ENCODE measurements at places on chromosomes 12 and 14. TPM values are rescaled to one million over a fixed set of nuclear protein-coding genes. Genes with fewer than 3 reads are reported as not detected.

DNA sequence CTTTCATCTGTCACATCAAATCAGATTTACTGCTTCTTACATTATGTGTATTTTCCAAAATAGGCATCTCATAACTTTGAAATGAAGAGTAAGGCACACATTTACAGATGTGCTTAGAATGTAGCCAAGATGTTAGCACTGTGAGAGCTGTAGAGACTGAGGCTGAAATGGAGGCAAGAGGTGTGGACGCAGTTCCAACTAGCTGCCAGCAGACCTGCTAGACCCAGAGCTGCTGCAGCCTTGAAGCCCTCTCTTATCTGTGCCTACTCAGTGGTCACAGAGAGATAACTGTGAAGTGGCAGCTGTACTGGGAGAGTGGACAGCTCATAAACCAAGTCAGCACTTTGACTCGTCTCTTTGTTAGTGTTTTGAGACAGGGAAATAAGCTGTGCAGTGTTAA, 470.9 kb downstream of the CCER1 start:
- no peak overlapping the region for H3K4me3 ChIP-seq
- no peak for DNase-seq
- H3K36me3 ChIP-seq, result no peaks in the 10 kb centered on the region
- H3K27me3 ChIP-seq, result no peaks in the 10 kb centered on the region

- DNase-seq, result no peak
- no peak overlapping the region for H3K4me3 ChIP-seq
- no peak overlapping the region for H3K27ac ChIP-seq
- no peaks in the 10 kb centered on the region for H3K4me1 ChIP-seq
These were observed 13.4 kb downstream of the ISM2 start for GRCh38 chr14:77485256-77485655.

DNA sequence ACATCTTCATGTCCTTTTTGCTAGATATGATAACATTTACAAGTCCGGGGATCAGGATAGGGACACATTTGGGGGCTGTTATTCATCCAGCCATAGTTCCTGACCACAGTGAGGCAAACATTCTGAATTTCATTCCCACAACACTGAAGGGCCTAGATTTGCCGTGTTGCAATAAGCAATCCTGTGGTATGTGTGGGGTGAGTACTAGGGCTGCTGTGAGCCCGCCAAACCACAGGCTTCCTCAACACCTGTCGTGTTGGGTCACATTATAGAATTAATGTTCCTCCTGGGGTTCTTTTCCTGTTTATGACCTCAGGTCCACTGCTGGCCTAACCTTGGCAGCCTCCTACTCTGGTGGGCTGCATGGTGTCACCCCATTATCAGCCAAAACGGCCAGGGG, 119.2 kb downstream of the TBC1D30 start:
- peaks cover 33% of the 10 kb centered on the region for H3K27me3 ChIP-seq
- H3K36me3 ChIP-seq, result no peaks in the 10 kb centered on the region
- no peak for DNase-seq
- no peak overlapping the region for H3K27ac ChIP-seq
- H3K4me3 ChIP-seq, result no peak overlapping the region
- no peaks in the 10 kb centered on the region for H3K4me1 ChIP-seq

Gene TCHP
- total RNA-seq, result 22.5 TPM

Gene INSM2
- not detected for total RNA-seq
